Muscle of leg (tissue), 16 donors: ENCODE measurements at places on chromosomes 2 and 18. TPM values are rescaled to one million over a fixed set of nuclear protein-coding genes. Genes with fewer than 3 reads are reported as not detected.

The SCN3A gene
- 0.35 TPM for total RNA-seq

The EFEMP1 gene
- total RNA-seq = 19.7 TPM

The G6PC2 gene
- total RNA-seq = not detected

The PPIG gene
- 35.2 TPM for total RNA-seq

The REEP1 gene
- total RNA-seq = 48.0 TPM

The PJVK gene
- total RNA-seq = 3.8 TPM

The IGFBP5 gene
- total RNA-seq = 461 TPM

The NOTO gene
- not detected for total RNA-seq

The NEU4 gene
- total RNA-seq = 6.7 TPM

DNA sequence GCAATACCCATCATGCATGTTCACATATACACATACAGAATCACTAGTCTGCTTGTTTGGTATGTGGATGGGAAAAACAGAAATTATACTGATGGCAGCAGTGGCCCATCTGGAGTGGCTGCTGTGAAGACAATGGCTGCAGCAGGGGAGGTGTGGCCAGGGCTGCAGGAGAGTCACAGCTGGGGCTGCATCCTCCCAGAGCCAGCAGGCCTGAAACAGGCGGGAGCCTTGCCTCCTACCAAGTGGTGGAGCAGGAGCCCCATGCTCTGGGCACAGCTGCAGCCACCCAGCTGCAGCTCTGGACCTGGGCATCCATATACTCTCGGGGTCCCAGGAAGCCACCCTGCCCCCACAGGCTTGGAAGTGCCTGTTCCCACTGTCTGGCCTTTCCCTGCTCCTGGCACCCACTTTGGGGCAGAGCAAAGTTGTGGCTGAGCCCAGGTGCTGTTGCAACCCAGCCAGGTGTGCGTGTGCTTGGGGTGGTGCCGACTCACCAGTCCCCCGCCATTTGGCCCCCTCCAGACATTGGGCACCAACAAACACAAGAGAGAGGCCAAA is 136.6 kb downstream of the SPAG16 start:
- H3K4me3 ChIP-seq = no peak overlapping the region
- DNase-seq = no peak
- no peaks in the 10 kb centered on the region for H3K4me1 ChIP-seq

DNA sequence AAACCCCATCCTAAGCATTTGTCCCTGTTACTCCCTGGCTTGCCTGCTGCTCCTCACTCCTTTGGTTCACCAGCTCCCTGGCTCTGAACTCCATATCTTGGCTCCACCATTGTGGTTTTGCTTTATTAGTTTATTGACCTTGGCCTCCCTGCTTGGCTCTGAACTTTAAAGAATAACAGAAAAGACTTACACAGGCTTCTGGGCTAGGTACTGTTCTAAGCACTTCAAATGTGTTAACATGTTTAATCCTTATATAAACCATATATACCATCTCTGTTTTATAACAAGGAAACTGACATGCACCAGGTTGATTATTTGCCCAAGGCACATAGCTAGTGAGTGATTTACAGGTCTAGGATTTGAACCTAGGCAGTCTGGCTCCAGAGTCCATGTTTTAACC is 149.7 kb upstream of the CAPN13 start:
- peaks cover 8% of the 10 kb centered on the region for H3K4me1 ChIP-seq
- H3K4me3 ChIP-seq = no peak overlapping the region
- DNase-seq = no peak
- peaks cover 3% of the 10 kb centered on the region for H3K27me3 ChIP-seq

GRCh38 chr18:34911661-34912384 is 129.4 kb upstream of the MAPRE2 start:
- H3K4me3 ChIP-seq = no peak overlapping the region
- peaks cover 5% of the 10 kb centered on the region for H3K4me1 ChIP-seq
- H3K27ac ChIP-seq = peak overlapping the region; percentile 78
- no peaks in the 10 kb centered on the region for H3K36me3 ChIP-seq
- no peaks in the 10 kb centered on the region for H3K27me3 ChIP-seq

GRCh38 chr2:163687217-163687616 is 48.6 kb downstream of the FIGN start:
- no peaks in the 10 kb centered on the region for H3K4me1 ChIP-seq
- H3K4me3 ChIP-seq = no peak overlapping the region
- H3K27me3 ChIP-seq = no peaks in the 10 kb centered on the region
- H3K36me3 ChIP-seq = no peaks in the 10 kb centered on the region
- no peak overlapping the region for H3K27ac ChIP-seq
- no peak for DNase-seq

- no peaks in the 10 kb centered on the region for H3K36me3 ChIP-seq
- no peak overlapping the region for H3K27ac ChIP-seq
- no peak overlapping the region for H3K4me3 ChIP-seq
- DNase-seq = no peak
Measured at GRCh38 chr2:164757934-164758695, 83.5 kb downstream of the COBLL1 start.

DNA sequence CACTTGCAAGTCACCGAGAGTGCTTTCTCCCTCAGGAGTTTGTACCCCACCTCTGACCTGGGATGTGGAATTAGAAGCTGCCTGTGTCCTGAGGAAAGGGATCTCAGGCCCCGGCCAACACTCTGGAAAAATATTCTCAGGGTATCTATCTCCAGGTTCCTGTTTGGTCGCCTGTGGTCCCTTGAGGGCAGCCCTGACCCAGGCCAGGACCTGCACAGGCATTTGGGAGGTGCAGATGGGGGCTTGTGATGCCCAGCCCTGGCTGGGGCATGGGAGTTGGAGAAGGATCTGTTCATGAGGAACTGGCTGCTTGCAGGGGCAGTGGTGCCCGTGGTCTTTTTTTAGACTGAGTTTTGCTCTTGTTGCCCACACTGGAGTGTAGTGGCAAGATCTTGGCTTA is 46.3 kb downstream of the MYCN start:
- peaks cover 38% of the 10 kb centered on the region for H3K4me1 ChIP-seq
- no peak overlapping the region for H3K27ac ChIP-seq
- no peak for DNase-seq
- H3K36me3 ChIP-seq = no peaks in the 10 kb centered on the region
- H3K27me3 ChIP-seq = no peaks in the 10 kb centered on the region

DNA sequence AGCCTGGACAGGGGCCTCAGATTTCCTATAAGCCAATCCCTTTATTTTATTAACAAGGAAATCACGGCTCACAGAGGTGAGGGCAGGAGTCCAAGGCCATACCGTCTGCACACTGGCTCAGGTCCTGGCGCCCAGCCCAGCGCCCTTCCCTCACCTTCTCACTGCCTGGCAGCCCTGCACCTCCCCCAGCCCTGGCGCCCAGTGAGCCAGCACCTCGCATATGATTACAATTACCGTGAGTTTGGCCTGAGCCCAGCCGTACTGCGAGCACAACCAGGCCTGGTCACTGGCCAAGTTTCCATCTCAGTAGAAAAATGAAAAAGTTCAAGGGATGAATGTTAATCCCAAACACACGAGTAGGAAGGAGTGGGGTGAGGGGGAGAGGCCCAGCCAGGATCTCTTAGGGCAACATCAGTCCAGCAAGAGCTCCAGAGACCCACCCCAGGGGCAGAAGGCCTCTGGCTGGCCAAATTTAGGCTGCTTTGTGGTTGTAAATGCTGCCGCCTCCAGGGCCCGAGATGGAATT is 68.4 kb downstream of the MCFD2 start:
- H3K27ac ChIP-seq = peak overlapping the region; percentile 89
- H3K36me3 ChIP-seq = no peaks in the 10 kb centered on the region
- DNase-seq = peak; percentile 96
- peaks cover 49% of the 10 kb centered on the region for H3K4me1 ChIP-seq
- peaks cover 7% of the 10 kb centered on the region for H3K27me3 ChIP-seq
- no peak overlapping the region for H3K4me3 ChIP-seq

DNA sequence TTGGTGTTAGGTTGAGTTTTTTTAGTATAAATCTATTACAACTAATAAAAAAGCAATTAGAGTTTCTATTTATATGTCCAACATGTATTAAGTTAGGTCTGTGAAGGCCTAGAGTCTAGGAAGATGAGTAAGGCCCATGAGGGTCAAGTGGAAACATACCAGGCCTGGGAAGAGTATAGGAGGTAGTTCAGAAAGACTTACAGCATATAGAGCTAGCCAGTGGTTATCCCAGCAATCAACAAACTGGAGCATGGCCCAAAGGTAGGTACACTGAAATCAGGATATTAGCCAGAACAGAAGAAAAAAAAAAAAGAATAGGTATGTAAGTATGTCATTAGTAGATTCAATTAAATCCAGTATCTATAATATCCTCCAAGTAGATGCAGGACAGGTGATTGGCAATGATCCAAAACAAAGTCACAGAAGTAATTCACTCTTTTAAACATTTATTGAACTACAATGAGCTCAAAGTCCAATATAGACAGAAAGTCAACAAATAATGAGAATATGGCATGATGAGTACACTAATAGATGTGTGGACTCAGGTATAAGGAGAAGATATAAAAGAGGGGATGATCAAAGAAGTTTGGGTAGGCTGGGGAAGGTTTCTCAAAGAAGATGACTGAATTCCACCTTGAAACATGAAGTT is 70.3 kb downstream of the IKZF2 start:
- H3K4me1 ChIP-seq = no peaks in the 10 kb centered on the region
- H3K4me3 ChIP-seq = no peak overlapping the region
- no peak overlapping the region for H3K27ac ChIP-seq
- no peak for DNase-seq
- H3K36me3 ChIP-seq = no peaks in the 10 kb centered on the region
- H3K27me3 ChIP-seq = no peaks in the 10 kb centered on the region

- peak; percentile 86 for DNase-seq
- H3K4me1 ChIP-seq = peaks cover 14% of the 10 kb centered on the region
- H3K27me3 ChIP-seq = no peaks in the 10 kb centered on the region
- no peak overlapping the region for H3K27ac ChIP-seq
Measured at GRCh38 chr18:75782204-75782603, 354.7 kb upstream of the SMIM21 start.

DNA sequence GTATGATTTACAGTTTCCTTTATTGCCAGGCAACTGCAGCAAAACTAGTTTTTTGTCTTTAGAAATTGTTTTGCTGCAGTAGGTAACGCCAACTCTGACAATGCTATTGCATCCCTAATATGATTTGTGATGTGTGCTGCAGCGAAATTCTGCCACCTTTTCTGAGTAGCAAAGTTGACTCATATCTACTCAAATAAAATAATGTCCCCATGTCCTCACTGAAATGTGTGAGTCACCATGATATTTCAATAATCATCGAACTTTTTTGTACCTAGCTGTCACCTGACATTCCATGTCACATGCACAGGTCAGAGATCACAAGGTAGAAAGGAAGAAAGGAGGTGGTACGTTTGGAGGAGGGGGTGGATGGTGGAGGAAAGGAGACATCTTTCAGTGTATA is 205.0 kb downstream of the RAD51AP2 start:
- no peak overlapping the region for H3K27ac ChIP-seq
- DNase-seq = no peak
- H3K27me3 ChIP-seq = no peaks in the 10 kb centered on the region
- peaks cover 3% of the 10 kb centered on the region for H3K4me1 ChIP-seq
- H3K4me3 ChIP-seq = no peak overlapping the region
